ENCODE measurements at places on chromosomes 4 and X.

GRCh38 chr4:164512124-164512523 lies 241.8 kb upstream of the SMIM31 start:
- DNase-seq = no peak

- DNase-seq = no peak
These were observed 655.8 kb downstream of the ZNF674 start for GRCh38 chrX:45889471-45889870.

GRCh38 chr4:118086344-118086743 lies 52.1 kb downstream of the NDST3 start:
- DNase-seq = no peak

GRCh38 chrX:68072041-68072440 lies 361.3 kb downstream of the OPHN1 start:
- DNase-seq = no peak

DNA sequence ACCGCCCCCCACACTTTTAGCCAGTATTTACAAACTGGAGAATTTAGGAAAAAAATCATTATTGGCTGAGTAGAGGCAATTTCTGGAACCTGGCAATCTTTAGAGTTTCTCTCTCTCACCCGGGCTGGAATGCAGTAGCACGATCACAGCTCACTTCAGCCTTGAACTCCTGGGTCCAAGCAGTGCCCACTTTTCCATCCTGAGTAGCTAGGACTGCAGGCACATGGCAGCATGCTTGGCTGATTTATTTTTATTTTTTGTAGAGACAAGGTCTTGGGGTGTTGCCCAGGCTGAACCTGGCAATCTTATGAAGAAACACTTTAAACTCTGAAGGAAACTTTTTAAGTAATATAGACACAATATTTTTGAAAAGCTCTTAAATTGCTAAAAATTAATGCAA lies 120.1 kb downstream of the AFF1 start:
- no peak for DNase-seq

GRCh38 chr4:74682567-74683359 lies 111.6 kb downstream of the BTC start:
- no peak for DNase-seq

- no peak for DNase-seq
These were observed 291.9 kb downstream of the NAF1 start for GRCh38 chr4:162874748-162875147.

DNA sequence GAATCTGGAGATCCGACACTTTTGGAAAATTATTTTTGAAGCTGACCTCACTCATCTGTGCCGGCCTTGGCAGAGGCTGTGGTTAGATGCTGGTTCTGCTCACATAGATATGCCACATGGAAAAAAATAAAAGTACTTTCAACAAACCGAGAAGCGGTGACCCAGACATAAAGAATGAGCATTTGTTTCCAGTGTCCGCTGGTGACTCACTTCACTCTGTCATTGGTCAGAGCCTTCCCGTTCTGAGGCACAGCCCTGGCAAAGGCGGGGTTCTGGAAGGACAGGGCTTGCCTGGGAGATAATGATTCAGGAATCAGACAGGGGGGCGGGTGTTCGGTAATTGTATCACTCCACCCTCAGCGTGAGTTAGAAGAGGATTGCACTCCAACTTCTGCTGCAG lies 172.4 kb upstream of the MXRA5 start:
- DNase-seq = no peak

- DNase-seq = no peak
These were observed 79.1 kb downstream of the NYX start for GRCh38 chrX:41526271-41526670.

DNA sequence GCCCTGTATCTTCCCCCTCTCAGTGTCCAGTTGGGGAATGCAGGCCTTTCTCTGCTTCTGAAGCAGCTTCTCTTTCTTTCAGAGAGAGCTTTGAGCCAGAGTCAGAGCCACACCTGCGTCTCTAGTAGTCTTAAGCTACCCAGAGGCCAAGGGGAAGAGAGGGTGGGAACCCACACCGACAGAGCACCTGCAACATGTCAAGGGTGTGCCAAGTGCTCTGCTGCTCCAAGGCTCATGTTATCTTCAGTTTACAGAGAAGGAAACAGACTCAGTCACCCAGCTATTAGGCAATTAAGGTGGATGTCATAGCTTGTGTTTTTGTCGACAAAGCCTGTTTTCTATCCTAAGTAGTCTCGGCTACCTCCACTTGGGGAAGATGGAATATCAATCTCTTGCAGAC lies 22.7 kb upstream of the RNF212 start:
- no peak for DNase-seq

DNA sequence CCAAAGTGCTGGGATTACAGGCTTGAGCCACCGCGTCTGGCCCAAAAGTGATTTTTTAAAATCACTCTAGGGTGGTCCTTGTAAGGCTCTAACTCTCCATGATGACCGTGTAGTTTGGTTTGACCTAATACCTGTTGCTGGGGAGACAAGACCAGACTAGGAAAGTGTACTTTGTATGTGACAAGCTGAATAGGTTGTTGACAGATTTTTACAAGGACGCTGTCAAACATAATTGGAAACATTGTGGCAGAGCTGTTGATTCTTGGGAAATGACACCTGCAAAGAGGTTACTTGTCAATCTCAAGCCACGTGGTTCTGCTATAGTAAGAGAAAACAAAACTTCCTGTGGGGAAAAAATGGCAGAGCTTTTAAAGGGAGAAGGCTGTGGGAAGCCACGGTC lies 802.4 kb upstream of the HS3ST1 start:
- no peak for DNase-seq

GRCh38 chr4:188147776-188148175 lies 8.5 kb downstream of the TRIML1 start:
- DNase-seq = no peak

DNA sequence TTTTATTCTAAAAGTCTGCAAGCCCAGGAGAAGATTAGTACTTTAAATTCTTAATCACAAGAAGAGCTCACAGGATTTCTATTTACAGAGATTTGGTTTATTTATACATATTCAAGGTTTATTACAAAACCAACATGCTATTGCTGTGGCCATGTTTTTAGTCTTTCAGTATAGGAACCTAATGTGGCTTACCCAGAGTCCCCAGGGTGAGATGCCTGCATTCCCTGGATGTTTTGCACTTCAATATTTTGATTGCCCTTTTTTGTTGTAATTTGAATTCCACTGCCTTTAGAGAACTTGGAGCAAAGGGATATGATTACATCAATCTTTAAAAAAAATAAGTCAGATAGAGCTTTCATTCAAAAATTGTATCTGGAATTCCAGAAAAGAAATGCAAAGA lies 146.0 kb upstream of the FRMPD4 start:
- no peak for DNase-seq

- no peak for DNase-seq
These were observed 342.5 kb upstream of the MAGEB2 start for GRCh38 chrX:29872831-29873230.

GRCh38 chrX:10841579-10841978 lies 221.2 kb upstream of the MID1 start:
- no peak for DNase-seq

- DNase-seq = no peak
These were observed 52.2 kb downstream of the SULT1B1 start for GRCh38 chr4:69708211-69708610.

DNA sequence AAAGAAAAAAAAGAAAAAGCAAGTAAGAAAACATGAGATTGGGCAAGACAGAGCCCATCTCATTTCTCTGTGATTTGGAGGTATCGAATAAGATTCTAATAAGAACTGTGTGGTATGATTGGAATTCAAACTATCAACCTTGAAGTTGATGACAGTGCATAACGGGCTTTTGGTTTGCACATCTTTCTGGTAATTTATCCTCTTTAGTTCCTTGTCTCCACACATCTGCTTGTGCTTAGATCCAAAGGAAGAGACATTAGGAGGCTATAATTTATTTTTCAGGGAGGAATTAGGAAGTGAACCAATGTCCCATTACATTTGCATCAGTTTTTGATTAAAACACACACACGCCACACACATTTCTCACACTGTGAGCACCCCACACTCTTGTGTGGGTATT lies 149.9 kb downstream of the ARSF start:
- DNase-seq = no peak

DNA sequence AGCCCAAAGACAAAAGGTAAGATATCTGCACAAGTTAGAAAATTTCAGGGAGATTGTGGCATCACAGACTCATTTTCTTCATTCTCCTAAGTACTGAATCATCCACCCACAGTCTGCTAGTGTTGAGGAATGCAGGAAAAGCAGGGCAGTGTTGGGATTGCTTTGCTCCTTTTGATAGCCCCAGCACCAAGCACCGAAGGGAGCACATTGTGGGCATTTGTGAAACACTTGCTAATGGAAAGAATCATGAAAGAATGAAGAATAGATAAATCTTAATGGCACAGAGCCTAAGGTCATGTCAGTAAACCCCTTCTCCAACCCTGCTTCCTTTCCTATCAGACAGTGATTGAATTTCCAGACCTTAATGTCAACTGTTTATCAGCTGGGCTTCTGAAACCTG lies 103.1 kb upstream of the GPRIN3 start:
- DNase-seq = no peak

DNA sequence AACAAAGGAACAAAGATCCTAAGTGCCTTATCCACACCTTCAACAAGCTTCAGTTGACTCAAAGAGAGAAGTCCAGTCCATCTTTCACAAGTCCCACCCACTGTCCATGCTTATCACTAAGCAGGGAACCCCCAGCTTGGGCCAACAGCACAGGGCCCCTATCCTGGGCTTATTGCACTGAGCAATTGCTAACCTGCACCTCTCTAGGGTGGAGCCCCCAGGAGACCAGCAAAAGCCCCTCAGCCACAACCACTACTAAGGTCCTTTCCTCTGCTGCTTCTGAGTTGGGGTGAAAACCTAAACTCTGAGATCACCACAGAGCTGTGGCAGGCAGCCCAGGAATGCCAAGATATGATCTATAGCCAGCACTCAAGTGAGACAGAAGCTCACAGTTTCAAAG lies 96.7 kb upstream of the PBDC1 start:
- DNase-seq = no peak

- no peak for DNase-seq
These were observed 11.9 kb downstream of the BLOC1S4 start for GRCh38 chr4:6727943-6728250.

DNA sequence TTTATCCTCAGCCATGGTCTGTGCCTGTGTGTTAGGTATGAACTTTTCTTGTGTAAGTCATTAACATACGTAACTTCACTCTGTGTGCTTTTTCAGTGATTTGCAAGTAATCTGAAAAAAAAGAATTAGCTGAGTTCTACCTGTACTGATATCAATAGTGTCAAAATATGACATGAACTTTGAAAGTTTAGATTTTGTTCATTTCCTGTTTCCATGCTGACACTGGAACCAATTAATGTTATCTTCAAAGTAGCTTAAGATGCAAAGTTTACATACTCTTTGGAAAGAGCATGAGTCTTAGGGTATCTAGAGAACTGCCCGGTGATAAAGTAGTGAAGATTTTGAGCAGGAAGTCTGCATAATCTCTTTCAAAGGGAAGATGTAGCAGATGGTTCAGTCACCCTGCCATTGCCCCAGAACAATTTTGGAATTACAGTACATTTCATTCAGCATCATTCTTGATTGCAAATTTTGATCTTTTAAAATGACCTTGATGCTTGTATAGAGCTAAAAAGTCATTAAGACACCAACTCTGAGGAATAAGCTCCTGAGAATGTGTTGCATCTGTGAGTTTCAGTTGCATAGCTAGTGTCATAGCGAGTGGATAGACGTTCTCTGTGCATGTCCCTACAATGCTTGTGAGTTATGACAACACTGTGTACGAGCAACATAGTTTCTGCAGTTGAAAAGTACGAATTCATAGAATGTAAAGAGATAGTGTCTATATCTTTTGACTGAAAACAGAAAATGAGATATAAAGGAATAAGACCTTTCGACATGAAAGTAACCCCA lies 130.5 kb downstream of the PTTG2 start:
- DNase-seq = no peak

DNA sequence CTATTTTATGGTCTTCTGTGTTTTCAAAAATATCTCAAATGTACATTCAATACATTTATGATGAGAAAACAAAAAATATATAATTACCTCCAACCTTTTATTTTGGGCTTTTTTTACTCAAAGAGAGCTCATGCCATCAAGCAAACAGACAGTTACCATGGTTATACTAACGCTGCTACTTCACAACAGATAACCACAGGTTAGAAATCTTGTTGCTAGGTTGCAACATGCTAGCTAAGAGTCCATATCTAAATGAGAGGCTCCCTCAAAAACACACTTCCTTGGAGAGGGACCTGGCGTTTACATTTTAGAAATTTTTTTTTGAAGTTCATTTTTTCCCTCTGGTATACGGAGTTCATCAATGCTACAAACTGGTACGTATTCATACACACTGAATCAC lies 44.3 kb downstream of the TBC1D9 start:
- no peak for DNase-seq
